ENCODE measurements at places on chromosomes 2 and 18.
A peak's percentile ranks its signal among the peaks of the same experiment; 100 is the strongest.

DNA sequence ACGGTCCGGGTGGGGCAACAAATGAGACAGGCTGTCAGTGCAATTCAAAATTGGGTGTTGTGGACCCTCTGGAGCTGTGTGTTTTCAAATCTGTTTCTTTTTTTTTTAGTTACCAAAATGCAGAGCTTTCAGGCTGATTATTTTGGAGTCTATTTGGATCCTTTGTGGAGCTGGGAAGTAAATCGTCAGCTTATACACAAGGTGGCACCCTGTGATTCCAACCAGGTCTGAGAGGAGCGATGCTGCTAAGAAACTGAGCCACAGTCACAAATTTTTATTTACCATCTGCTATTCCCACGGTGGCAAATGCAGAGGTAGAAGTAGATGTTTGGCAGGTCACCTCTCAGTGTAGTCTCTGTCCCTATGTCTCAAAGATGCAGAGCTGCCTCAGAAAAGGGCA, 3.8 kb upstream of the EPC2 start:
- peak; percentile 13 for DNase-seq

- no peak for DNase-seq
Measured at GRCh38 chr2:4219101-4219500, 515.7 kb downstream of the DCDC2C start.

- DNase-seq, result peak; percentile 64
Measured at GRCh38 chr18:23134780-23135549, at the start of gene CABLES1. TSS of gene CABLES1 (plus strand) at chr18:23135485. CDS start at chr18:23135763, 278 bp downstream.

DNA sequence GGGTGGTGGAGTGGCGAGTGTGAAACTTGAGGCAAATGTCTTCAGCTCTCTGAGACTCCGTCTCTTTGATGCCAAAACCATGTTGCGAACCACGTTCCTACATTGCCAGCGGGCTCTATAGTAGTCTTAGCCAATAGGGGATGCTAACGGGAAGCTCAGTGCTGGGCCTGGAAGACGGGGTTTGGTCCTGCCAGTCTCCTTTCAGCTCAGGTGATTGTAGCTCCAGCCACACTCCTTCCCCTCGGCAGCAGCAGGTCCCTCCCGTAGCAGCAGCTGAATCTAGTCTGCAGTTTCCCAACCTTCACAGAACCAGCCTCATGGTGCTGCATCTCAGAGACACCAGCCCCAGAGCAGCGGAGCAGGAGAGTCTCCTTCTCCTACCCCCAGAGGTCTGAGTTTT, 109.7 kb downstream of the TFCP2L1 start:
- DNase-seq, result no peak

DNA sequence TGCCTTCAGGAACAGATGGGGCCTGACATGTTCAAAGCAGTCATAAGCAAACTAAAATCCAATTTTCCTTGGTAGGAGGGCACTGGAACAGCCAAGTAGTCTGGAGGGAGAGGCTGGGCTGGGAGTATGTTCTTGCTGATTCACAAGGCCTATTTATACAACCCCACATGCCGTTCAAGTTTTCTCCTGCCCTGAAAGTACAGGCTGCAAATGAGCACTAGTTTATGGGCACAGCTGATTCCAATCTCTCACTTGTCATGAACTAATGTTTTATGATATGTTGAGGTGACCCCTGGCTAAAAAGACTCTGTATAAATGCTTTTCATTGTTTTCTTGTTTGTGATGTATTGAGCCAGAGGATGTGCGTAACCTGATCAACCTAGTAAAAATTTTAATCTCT, 183.4 kb upstream of the SRD5A2 start:
- no peak for DNase-seq

GRCh38 chr2:237665713-237666143, 38.3 kb downstream of the LRRFIP1 start:
- no peak for DNase-seq

DNA sequence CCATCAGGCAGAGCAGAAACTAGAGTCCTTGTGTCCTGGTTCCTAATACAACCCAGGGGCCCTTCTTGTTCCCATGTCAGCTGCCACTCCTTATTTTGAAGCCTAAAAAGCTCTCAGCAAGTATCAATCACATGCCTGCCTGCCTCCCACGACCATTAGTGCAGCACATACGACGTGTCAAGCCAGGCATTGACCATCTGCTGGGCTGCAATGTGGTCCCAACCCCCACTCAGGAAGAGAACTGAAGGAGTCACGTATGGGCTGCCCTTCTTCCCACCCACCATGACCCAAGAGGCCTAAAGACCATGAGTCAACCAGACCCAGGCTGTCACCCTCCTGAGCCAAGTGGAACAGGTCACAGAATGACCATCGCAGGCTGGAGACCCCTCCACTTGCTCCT, 98.8 kb downstream of the KLHL29 start:
- no peak for DNase-seq

DNA sequence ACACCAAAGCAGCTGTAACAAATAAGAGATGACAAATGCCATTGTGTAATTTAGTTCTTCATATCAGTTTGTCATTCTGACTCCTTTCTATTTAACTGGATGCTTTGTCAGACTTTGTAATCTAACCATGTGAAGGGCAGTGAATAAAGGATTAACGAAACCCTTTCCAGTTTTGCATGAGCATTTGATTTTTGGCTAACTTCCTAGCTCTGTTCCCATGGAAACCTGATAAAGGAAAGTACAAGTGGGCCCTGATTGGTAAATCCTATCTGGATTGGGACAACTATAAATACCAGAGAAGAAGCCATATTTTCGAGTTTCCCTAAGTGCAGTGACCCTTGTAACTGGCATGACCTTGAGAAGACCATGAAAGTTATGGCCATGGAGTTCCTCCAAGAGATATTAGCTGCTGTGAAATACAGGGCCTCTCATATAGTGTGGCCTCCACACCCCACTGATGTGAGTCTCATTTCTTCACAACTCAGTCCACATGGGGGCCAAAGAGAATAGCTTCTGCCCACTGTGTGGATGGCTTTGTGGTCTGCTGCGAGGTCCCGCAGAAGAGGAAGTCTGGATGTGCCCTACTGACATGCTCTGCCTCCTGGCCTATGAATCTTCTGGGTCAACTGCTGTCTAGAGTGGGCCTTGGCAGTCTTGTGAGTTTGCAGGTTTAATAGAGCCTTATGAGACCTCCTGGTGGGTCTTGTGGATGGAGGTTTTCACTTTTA, 38.2 kb upstream of the CYP1B1 start:
- no peak for DNase-seq

DNA sequence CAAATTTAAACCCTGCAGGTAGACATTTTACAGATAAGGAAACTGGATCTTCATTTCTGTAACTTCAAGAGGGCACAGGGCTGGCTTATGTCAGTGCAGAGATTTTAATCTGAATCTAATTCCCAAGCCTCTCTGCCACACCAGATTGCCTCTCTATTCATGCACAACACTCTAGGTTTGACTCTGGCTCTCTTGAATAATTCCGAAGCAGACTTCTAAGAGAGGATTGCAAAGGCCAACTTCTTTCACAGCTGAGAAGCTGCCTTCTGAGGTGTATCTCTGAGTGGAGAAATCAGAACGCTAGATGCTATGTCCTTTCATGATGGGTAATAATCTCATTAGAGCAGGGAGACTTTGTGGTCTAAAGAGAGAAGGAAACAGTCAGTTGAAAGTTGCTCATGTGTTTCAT, 20.1 kb upstream of the MGAT5 start:
- DNase-seq, result no peak

DNA sequence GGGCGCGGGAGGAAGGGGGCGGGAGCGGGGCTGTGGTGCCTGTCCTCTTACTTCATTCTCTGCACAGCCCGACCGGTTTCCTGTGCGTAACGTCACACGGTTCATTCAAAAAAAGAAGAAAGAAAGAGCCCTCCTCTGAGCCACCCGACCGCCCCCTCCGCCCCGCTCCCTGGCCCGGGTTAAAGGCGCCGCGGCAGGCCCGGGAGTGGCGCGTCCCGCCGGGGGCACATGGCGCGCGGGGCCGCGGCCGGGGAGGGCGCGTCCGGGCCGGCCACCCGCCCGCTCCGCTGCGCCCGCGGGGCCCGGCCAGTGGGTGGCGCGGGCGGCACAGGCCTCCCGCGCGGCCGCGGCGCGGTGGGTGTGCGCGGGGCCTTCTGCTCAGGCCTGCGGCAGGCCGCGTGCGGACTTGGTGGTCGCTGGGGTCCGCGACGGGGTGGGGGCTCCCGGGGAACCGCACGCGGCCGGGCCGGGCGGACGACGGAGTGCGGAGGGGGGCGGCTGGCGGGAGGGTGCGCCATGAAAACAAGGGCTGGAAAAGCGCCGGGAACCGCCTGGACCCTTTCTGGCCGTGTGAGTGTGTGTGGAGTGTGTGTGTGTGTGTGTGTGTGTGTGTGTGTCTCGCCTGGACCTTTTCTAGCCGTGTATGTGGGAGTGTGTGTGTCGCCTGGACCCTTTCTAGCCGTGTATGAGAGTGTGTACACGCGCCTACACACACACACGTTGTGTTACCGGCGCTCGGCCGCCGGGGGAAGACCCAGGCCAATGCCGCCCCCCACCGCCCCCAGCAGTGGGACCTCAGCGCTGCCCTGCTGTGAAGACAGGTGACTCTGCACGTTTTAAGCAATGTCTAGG, 780 bp upstream of the BCL2 start:
- peak; percentile 79 for DNase-seq

DNA sequence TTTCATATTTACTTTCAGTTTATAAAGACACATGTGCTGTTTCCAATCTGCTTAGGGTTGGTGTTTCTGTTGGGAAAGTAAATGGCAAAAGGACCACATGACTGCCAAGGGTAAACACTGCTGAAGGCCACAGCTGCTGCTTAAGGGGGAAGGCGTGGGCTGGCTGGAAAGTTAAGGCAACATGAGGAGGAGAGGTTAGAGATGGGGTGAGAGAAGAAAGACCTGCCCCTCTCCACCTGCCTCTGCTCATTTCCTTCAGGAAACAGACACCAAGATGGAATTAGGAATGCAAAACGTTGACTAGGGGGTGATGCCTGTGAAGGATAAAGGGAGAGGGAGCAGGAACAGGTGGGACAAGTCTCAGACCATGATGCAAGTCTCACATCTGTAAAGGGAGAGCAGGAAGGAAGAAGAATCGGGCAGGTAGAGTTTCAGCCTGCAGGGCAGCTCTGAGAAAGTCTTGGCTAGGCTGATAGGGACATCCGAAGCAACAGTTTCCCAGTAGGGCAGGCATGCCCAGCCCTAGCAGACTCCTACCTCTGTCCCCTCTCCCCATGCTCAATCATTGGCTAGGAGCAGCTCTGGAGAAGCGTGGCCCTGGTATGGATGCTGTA, 86.0 kb downstream of the CDC42EP3 start:
- DNase-seq, result no peak

- DNase-seq, result no peak
Measured at GRCh38 chr2:172613615-172614231, 57.8 kb downstream of the PDK1 start.

DNA sequence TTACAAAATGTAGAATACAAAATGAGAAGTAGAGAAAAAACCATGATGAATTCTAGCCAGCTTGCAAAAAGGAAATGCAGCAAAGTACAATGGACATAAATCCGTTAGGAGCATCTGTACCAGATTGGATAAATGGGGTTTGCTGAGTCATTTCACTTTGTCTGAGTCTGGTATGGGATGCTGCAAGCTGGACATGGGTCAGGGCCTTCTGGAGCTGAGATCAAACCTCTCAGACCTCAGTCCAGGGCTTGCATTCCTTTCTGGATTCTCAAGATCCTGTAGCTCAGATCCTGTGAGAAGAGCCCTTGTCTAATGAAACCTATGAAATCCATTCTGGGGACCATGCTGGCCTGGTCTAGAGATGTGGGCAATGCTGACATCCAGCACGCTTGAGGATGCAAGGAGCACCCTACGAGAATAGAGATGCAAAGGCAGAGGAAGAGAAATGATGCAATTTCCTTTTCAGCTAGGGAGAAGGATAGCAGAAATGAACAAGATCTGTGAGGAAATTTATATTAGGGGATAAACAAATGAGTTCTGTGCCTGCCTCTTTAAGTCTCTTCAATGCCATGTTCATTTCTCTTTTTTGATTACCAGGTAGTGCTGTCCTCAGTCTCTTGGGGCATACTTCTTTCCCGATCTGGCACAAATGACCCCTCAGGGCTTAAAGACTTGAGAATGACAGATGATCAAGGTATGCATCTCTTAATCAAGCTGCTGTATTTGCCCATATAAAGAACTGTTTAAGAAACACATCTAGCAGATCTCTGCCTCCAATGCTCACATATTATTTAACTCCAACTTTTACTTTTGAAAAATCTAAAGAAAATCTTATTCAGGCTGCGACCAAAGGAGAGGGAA, 230.4 kb downstream of the MEIS1 start:
- peak; percentile 43 for DNase-seq

- DNase-seq, result peak; percentile 25
Measured at GRCh38 chr2:189654641-189655040, 6.6 kb upstream of the ASNSD1 start.

DNA sequence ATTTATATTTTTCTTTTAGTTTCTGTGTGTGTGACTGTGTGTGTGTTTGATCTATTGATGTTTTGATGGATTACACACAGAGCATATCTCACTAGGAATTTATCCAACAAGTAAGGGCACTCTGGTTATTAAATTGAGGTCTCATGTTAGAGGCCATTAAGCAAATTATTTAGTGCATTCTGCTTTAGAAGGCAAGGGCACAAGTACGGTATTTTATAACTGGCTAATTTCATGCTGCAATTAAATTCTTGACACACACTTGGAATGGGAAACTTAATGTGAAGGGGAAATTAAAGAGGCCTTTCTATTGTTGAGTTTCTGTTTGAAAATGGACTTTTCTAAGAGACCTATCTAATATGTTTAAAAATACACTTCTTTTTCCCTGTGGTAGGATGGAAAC, 25.8 kb downstream of the NYAP2 start:
- DNase-seq, result no peak

GRCh38 chr2:19806131-19806530, 95.7 kb downstream of the TTC32 start:
- DNase-seq, result no peak

- no peak for DNase-seq
Measured at GRCh38 chr2:177595126-177595845, 202.7 kb downstream of the AGPS start.

DNA sequence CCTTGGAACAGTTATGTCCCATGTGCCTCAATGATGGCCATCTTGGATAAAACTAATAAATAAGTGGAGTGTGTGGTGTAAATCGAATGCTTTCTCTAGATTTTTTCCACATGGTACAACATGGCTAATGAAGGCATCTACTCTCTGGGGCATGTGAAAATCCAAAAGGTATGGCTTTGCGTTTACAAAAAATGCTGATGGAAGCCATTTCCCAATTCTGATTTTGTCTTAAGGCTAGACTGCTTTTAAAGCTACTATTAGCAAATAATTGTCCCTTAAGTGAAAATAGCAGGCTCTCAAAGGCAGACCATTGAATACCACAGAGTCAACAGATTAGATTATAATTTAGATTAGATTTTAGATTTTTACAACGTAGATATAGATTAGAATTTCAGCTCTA, 183.7 kb downstream of the LRRTM1 start:
- no peak for DNase-seq

DNA sequence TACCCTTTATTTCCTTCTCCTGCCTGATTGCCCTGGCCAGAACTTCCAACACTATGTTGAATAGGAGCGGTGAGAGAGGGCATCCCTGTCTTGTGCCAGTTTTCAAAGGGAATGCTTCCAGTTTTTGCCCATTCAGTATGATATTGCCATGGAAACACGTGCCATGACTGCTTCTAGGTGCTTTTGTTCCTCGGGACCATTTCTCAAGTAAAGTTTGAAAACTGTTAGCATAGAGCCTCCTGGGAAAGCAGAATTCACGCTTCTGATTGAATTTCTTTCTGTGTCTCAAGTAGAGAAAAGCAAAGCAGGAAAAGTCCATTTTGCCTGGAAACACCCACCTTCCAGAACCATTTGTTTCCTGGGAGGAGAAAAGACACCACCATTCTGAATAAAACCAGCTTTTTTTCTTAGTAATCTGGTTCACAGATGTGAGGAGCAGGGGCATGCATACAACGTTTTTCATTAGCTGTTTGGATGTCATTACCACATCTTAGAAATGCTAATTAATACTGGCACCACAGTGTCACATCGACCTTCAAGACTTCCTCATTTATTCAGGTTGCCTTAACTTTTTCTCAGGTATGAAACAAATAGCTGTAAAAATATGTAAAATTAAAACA, 39.0 kb upstream of the ZBTB14 start:
- no peak for DNase-seq

Measured in EL (cell line).